ENCODE measurements at places on chromosomes 16 and 17. TPM values are rescaled to one million over a fixed set of nuclear protein-coding genes. Genes with fewer than 3 reads are reported as not detected.

Gene CHAD
- total RNA-seq = 0.57 TPM

Gene KRTAP4-9
- total RNA-seq = not detected

Gene RNF222
- not detected for total RNA-seq

- peak overlapping the region; percentile 88 for H3K27ac ChIP-seq
- peaks cover 11% of the 10 kb centered on the region for H3K4me1 ChIP-seq
- no peaks in the 10 kb centered on the region for H3K27me3 ChIP-seq
- DNase-seq = peak; percentile 94
- no peak overlapping the region for H3K4me3 ChIP-seq
Measured at GRCh38 chr17:81328978-81329926, 34.1 kb upstream of the SLC38A10 start.

DNA sequence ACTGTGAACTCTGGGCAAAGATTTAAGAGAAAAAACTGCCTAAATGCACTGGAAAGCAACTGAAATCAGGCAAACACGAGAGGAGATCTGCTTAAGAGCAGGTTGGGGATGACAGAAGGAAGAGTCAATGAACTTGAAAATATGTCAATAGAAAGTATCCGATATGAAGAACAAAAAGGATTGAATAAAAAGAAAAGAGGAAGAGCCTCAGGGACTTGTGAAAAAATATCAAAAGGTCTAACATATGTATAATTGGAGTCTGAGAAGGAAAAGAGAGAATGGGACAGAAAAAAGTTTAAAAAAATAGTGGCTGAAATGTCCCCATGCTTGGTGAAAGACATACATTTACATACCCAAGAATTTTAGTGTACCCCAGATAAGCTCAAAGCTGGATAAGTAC, 195.5 kb downstream of the COPRS start:
- H3K4me1 ChIP-seq = no peaks in the 10 kb centered on the region
- DNase-seq = no peak
- no peak overlapping the region for H3K27ac ChIP-seq
- H3K4me3 ChIP-seq = no peak overlapping the region

DNA sequence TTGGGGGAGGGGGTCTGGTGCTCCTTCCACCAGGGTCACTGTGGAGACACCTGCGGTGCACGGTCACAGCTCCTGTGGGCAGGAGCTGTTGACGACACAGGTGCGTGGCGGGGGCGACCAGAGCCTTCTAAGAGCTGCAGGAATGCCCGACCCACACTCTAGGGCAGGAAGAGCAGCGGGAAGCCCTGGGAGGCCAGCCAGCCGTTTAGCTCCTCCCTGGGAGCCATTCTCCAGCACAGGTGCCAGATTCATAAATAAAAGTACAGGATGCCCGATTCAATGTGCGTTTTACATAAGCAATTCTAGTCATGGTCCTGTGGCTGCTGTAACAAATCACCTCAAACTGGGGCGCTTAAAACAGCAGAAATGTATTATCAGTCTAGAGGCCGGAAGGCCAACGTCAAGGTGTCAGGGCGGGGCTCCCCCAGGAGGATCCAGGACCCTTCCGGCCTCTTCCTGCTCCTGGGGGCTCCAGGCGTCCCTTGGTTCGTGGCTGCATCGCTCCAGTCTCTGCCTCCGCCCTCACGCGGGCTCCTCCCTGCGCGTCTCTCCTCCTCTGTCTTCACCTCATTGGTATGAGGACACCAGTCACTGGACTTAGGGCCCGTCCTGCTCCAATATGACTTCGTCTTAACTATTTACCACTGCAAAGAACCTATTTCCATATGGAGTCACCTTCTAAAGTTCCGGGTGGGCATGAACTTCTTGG, 155.4 kb downstream of the FOXL1 start:
- no peaks in the 10 kb centered on the region for H3K36me3 ChIP-seq
- no peak overlapping the region for H3K27ac ChIP-seq
- H3K27me3 ChIP-seq = no peaks in the 10 kb centered on the region
- DNase-seq = no peak

GRCh38 chr17:4221899-4222659, 41.7 kb downstream of the ANKFY1 start:
- peaks cover 1% of the 10 kb centered on the region for H3K4me1 ChIP-seq
- no peak overlapping the region for H3K4me3 ChIP-seq
- no peaks in the 10 kb centered on the region for H3K36me3 ChIP-seq
- no peak overlapping the region for H3K27ac ChIP-seq

GRCh38 chr16:53631236-53632025, 72.2 kb downstream of the RPGRIP1L start:
- no peaks in the 10 kb centered on the region for H3K4me1 ChIP-seq
- H3K4me3 ChIP-seq = no peak overlapping the region
- H3K36me3 ChIP-seq = no peaks in the 10 kb centered on the region
- no peaks in the 10 kb centered on the region for H3K27me3 ChIP-seq
- DNase-seq = no peak

DNA sequence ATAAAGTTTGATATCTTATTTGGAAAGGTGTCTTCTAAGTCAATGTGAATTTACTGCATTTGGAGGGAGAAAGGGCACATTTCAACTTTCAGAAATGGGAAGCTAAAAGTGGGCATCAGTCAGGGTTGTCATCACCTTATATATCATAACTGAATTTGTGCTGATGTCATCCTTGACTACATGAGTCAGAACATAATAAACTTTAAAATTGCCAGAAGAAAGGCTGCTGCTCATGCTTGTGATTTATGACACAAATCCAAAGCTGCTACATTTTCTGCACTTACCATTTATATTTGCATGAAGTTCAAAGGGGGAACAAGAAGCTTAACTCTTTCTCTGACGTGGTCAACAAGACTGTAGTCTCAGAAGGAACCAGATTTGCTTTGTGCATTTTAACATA, 196.6 kb downstream of the UTP18 start:
- no peaks in the 10 kb centered on the region for H3K36me3 ChIP-seq
- no peaks in the 10 kb centered on the region for H3K27me3 ChIP-seq
- H3K4me3 ChIP-seq = no peak overlapping the region
- DNase-seq = no peak
- no peak overlapping the region for H3K27ac ChIP-seq
- no peaks in the 10 kb centered on the region for H3K4me1 ChIP-seq
